ENCODE measurements at places on chromosomes 12 and 14.

- no peak for DNase-seq
Observed at GRCh38 chr14:81273521-81273920, 52.8 kb upstream of the GTF2A1 start.

GRCh38 chr12:93158065-93158843, 219.5 kb upstream of the NUDT4 start:
- DNase-seq: no peak

GRCh38 chr12:51341251-51342007, 5.0 kb downstream of the CELA1 start:
- DNase-seq: peak; percentile 66

GRCh38 chr14:93234798-93235197, 27.7 kb downstream of the UBR7 start:
- peak; percentile 67 for DNase-seq

DNA sequence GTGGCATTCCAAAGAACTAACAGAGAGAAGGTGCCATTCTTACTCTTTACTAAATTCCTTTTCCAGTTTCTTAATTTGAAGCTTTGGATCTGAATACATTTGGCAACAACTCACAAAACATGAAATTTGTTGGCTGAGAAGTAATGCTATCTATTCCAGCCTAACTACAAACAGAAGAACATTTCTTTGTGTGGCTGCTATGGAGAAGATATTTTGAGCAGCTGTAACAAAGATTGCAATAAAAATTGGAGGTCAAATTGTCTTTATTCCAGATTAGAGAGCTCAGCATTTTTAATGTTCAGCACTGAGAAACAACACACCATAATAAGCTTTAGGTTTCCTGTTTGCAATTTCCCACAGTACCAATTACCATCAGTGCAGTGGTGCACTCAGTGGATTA, 835.8 kb upstream of the FLRT2 start:
- no peak for DNase-seq

DNA sequence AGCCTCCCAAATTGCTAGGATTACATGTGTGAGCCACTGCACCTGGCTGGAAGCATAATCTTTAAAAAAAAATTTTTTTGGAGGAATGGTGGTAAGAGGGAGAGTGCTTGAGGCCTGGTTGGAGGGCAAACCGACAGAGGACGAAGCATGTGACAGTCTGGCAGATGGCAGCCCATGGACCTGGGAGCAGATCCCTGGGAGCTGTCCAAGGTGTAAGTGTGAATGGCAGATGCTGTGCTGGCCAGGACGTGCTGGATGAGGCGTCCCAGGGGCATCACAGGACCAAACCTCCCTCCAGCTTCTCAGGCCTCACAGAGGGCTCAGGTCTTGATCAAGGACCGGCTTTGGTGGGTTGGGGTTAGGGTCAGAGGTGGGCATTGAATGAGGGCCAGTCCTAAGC, 128.4 kb upstream of the NCOR2 start:
- peak; percentile 29 for DNase-seq

GRCh38 chr12:48037267-48037915, 33.1 kb upstream of the COL2A1 start:
- no peak for DNase-seq

GRCh38 chr12:49964849-49965624, 3.4 kb downstream of the AQP5 start:
- DNase-seq: no peak

DNA sequence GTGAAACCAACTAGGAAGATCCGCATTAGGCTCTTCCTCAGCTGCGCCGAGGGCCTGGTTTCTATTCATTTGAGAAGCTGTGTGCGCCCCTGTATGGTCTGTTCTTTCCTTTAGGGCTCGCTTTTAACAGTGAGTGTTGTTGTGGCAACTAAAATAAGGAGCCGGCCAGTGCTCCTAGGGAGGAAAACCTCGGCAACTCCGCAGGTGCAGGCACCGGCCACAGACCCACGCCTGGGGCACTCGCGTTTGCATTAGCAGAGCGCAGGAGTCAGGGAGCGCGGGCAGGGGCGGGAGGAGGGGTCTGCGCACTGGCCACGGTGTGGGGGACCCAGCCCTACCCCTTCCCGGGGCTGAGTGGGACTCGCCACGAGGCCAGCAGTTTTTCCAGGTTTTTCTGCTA, 50.5 kb downstream of the STX2 start:
- DNase-seq: no peak

GRCh38 chr14:36662543-36663403, 1.1 kb downstream of the PAX9 start:
- peak; percentile 16 for DNase-seq

DNA sequence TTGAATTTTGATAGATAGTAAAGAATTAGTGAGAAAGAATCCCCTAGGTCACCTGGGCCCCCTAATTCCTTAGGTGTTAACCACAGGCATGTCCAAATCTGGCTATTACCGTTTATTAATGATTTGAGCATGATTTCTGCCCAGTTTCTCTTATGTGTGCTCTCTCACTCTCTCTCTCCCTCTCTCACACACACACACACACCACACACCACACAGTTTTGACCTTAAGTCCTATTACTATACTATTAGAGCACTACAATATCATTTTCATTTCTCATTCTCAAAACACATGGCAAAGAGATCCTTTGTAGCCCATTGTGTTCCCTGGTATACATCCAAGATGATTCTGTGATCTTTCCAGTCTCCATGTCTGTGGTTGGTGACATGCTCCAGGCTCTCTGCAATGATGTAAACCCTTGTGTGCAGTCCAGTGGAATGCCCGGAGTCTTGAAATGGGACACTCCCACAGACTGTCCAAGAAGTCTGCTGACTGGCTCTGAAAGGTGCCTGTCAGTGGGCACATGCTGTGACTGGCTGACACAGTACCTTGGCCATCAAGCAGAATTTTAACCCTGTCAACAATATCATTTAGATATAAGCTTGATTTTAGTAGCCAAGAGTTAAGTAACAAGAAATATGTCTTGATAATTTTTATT, 96.2 kb downstream of the FIGNL2 start:
- DNase-seq: peak; percentile 73

GRCh38 chr12:120662879-120663278, 22.5 kb downstream of the CABP1 start:
- DNase-seq: no peak

GRCh38 chr12:120620624-120621023, 19.8 kb upstream of the CABP1 start:
- DNase-seq: no peak

DNA sequence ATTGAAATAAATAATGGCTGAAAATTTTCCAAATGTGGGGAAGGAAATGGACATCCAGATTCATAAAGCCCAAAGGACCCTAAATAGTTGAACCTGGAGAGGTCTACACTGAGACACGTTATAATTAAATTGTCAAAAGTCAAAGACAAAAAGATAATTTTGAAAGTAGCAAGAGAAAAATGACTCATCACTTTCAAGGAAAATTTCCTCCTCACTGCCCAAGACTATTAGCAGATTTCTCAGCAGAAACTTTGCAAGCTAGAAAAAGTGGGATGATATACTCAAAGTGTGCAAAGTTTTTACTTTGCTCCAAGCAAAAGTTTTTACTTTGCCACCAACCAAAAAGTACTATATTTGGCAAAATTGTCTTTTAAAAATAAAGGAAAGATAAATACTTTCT, 15.9 kb upstream of the KRT83 start:
- DNase-seq: peak; percentile 18

GRCh38 chr14:99317231-99318090, 45.5 kb upstream of the BCL11B start:
- DNase-seq: no peak

- no peak for DNase-seq
Observed at GRCh38 chr14:101250948-101251811, 310.1 kb upstream of the DIO3 start.

DNA sequence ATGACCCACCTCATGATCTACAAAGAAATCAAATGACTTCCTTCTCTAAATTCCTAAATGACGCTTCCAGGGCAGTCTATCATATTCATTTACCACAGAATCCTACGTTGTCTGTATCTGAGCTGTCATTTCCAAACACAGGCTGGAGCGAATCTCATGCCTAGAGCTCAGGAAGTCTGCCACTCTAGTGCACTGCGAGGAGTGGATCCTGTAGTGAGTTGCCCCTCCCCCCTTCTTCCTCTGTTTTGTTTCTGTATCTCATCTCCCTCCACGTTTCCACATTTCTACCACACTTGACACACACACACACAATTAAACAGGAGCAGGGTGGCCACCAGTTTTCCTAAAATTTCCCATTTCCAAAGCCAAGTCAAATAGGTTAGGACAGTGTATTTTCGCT, 415.4 kb upstream of the PRICKLE1 start:
- peak; percentile 24 for DNase-seq

GRCh38 chr12:57521525-57522010, 1.1 kb upstream of the MBD6 start:
- DNase-seq: peak; percentile 59

GRCh38 chr12:5901416-5901815, 43.6 kb downstream of the ANO2 start:
- DNase-seq: no peak

GRCh38 chr14:32648434-32648833, 290.2 kb upstream of the NPAS3 start:
- DNase-seq: no peak

DNA sequence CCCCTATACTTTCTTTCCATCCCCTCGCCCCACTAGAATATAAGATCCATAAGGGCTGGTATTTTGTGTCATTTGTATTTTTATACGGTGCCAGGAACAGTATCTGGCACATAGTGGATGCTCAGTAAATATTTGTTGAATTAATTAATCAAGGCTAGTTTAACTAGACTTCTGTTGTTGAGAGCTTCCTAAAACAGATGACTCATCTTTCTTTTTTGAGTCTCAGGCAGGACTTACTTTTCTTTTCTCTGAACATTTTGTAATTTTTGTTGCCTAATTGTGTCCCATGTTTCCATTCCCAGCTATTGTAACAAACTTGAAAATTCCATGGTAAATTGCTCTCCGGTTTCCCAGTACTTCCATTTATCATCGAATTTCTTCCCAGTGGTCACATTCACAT, 16.7 kb downstream of the STK38L start:
- DNase-seq: peak; percentile 22

GRCh38 chr12:44863867-44864266, 12.2 kb downstream of the NELL2 start:
- DNase-seq: no peak

- peak; percentile 74 for DNase-seq
Observed at GRCh38 chr14:24965934-24966578, 83.9 kb downstream of the STXBP6 start.

DNA sequence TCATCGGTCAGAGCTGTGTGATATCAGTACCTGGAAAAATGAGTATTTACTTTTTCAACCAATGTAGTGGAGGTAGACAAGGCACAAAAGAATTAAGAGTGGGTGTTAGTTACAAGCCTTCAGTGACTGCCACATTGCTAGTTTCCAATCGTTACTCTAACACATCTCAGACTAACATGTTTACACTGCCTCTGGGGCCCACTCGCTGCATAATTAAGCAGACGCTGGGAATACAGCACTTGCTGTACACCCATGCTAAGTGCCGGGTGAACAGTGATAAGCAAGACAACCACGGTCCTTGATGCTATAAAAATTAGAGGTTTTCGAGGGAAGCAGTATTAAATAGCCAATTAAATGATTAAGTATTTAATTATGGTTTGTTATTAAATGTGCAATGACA, 1147.6 kb downstream of the AACS start:
- DNase-seq: no peak

GRCh38 chr14:89911010-89911919, 43.3 kb downstream of the EFCAB11 start:
- peak; percentile 67 for DNase-seq

DNA sequence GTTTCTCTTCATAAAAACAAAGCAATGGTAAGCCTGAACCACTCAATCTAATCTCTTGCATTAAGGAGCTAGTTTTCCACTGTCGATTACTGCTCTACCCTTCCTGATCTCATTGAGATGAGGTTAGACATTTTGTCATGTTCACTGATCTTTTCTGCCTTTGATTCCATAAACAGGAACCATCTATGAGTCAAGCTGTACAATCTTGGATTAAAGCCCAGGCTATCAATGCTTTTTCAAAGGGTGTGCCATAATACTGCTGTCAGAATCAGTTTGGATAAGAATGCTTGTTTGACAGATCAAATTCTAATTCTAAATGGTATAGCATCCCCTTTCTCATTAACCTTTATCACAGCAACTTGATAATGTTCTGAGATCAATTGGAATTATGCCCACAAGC, 16.1 kb downstream of the GRIP1 start:
- peak; percentile 33 for DNase-seq

Measured in RPMI7951 (cell line).